ENCODE measurements at places on chromosomes 7 and 10.

GRCh38 chr7:69681181-69681580 is 82.9 kb downstream of the AUTS2 start:
- no peak for DNase-seq

- no peak for DNase-seq
These were observed 52.0 kb downstream of the JAKMIP3 start for GRCh38 chr10:132117636-132118190.

DNA sequence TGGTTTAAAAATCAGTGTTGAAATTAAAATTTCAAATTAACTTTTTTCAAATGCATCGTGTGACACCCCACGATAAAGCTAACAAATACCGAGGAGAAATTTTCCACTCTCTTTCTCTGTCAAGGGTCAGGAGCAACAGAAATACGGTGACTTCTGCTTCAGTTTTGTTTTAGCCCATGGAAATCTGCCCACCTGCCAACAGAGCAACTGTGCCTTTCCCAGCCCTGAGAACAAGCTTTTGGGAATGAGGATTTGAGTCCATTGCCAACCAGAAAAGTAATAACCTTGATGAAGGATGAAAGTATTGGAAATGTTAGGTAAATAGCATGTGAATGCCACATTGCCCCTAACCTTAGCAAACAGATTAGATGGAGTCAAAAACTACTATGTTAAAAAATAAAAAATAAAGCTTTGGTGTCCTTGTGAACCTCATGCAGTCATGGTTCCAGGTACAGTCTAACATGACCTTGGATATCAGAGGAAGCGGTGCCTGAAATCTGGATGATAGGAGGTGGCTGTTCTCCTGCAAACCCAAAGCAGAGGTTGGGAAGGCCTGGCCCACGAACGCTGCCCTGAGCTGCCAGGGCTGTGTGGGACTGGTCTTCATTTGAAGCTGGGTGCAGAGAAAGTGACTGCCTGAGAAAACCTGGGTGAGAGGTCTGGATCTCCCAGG is 296.8 kb downstream of the ELMO1 start:
- no peak for DNase-seq

DNA sequence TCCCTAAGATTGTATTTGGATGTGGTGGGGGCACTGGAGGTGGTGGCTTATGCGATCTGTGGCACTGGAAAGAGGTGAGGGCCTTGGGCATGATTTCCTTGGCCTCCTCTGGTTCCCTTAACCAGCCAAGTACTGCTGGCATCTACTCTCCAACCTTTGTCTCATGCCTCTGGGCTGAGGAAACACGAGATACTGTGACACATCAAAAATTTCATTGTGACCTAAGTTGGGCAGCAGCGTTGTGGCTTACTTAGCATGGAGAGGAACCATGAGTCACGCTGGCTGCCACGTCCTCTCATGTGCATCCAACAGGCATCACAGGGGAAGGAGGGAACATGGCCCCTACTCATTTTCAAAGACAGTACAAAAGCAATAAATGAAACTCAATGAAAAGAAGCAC is 29.7 kb upstream of the GSDME start:
- no peak for DNase-seq

DNA sequence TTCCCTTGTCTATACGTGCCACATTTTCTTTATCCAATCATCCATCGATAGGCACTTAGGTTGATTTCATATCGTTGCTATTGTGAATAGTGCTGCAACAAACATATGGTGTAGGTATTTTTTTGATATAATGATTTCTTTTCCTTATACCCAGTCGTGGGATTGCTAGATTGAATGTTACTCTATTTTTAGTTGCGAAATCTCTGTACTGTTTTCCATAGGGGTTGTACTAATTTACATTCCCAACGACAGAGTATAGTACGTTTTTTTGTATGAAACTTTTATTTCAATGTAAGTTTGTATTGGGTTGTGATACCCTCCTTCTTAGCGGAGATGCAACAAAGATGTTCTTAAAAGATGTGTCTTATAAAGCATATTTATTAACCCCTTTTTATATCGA is 30.0 kb downstream of the AKR1B1 start:
- no peak for DNase-seq

DNA sequence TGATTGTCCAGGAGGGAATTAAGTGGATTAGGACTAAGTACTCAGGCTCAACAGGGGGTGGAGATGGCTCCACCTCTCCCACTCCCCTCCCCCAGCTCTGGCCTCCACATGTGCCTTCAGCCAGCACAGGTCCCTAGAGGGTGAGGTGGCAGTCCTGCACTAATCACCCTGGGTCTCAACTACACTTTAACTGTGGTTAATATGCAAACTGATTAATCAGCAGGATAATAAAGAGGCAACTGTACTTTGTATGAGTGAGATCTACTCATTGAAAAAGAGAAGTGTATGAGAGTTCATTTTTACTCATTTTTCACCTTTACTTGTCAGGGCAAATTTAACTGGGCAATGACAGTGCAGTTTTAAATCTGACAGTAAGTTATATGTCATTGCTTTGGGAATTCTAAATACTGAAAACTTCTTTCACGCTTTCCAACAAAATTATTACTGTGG is 223.8 kb upstream of the CCDC6 start:
- no peak for DNase-seq

DNA sequence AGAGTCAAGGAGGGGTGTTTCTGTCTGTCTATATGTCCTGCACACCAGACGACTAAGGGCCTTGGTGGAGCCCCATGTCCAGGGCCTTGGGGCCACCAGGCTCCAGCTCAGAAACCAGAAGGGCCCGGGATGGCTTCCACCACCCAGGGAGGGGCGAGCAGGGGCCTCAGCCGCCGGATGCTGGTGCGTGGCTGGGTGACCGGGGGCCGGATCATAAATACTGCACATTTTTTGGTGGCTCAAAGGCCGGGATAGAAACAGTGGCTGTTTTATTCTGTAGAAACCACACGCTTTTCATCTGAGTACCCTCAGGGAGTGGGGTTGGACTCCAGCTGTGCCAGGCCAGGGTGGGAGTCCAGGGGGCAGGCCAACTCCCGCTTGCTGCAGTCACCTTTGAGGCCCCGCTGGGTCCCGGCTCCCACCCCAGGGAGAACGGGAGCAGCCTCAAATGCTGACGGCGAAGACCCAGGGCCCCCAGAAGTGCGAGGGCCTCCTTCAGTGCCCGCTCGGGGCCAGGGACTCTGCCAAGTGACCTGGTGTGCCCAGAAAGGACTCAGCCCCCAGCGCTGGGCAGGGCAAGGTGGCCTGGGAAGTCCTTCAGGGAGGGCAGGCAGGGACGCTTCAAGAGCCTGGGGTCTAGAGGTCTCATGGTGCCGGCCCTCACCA is 28.2 kb downstream of the PDGFA start:
- DNase-seq: no peak

DNA sequence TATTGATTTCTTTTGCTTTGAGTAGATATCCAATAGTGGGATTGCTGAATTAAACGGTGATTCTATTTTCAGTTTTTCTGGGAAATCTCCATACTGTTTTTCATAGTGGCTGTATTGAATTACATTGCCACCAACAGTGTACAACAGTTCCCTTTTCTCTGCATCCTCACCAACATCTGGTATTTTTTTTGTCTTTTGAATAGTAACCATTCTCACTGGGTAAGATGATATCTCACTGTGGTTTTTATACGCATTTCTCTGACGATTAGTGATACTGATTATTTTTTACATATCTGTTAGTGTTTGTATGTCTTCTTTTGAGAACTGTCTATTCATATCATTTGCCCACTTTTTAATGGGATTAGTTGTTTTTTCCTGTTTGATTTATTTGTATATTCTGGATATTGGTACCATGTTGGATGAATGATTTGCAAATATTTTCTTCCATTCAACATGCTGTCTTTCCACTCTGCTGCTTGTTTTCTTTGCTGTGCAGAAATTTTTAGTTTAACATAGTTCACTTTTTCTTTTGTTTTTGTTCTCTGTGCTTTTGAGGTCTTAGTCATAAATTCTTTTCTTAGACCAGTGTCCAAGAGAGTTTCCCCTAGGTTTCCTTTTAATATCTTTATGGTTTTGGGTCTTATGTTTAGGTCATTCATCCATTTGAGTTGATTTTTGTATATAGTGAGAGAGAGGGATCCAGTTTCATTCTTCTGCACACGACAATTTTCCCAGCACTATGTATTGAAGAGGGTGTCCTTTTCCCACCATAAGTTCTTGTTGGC is 584.7 kb downstream of the PHTF2 start:
- DNase-seq: no peak

GRCh38 chr7:112020800-112021199 is 185.4 kb downstream of the DOCK4 start:
- no peak for DNase-seq

DNA sequence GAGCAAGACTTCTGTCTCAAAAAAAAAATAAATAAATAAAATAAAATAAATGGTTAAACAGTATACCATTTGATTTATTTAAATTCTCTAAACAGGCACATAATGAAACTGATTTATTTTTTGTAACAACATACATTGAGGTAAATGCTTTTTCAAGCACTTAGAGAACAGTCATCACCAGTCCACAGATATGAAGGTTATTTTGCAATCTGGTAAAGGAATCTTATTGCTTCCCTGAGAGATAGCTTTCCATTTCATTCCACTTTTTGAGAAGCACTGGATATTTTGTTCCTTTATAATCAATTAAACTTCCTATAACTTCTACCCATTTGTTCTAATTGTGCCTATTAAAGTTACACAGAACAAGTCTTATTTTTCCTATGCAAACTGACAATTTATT is 5.2 kb downstream of the CEP55 start:
- DNase-seq: no peak

- DNase-seq: no peak
These were observed 118.3 kb upstream of the KMT2E start for GRCh38 chr7:104895522-104896236.

- peak; percentile 81 for DNase-seq
These were observed 8.7 kb upstream of the BHLHA15 start for GRCh38 chr7:98202367-98203195.

GRCh38 chr7:97851683-97852082 is 20.5 kb downstream of the ASNS start:
- no peak for DNase-seq

GRCh38 chr10:131621784-131622624 is 278.8 kb upstream of the PPP2R2D start:
- DNase-seq: no peak

GRCh38 chr7:37110660-37111424 is 337.8 kb downstream of the ELMO1 start:
- no peak for DNase-seq

DNA sequence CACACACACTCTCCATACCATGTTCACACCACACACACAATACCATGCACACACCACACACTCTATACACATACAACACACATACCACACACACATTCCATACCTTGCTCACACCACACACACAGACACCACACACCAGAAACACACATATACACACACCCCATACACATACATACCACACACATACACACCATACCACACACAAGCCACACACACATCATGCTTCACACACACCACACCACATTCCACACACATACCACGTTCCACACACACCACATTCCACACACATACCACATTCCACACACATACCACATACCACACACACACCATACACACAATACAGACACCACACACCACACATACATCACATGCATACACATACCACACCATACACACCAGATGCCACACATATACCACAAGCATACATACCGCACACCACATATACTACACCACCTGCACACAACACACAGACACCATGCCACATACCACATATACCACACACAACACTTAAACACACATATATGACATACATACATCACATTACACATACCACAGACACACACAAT is 282.7 kb downstream of the POU6F2 start:
- DNase-seq: no peak

DNA sequence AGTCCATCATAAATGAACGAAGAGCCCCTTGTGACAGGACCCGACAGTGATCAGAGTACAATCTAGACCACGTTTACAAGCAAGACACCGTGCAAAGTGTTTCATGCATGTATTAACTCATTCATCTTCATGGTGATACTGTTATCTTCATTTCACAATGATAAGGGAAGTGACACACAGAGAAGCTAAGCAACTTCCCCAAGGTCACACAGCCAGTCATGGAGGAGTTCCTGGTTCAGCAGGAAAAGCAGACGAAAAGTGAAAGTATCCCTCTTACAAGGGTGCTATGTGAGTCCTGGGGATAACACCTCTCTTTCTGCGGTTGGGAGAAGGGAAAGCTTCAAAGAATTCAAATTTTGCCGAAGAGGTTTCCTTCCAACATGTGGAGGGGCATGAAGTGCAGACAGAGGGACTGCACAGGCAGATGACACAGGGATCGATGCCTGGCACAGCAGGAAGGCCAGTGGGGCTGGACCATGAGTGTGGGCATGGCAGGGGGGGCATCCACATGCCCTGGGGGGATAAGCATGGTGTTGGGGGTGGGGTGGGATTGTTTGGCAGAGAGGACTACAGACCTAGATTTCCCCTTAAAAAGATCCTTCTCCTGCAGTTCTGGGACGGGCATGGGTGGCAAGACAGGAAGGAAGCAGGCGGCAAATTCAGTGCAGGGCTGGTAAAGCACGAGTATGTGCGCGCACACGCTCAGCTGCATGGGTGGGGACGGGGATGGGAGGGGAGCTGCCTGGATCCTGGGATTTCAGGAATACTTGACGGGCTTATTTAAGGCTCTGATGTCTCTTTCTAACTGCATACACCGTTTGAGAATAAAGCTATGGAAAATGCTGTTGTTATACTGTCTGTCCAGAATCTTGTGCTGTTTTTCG is 33.5 kb upstream of the DDC start:
- no peak for DNase-seq

- DNase-seq: peak; percentile 45
These were observed 266.7 kb upstream of the PHF14 start for GRCh38 chr7:10706875-10707493.

- DNase-seq: peak; percentile 95
These were observed 26.5 kb downstream of the SCD start for GRCh38 chr10:100373298-100374199.

- DNase-seq: no peak
These were observed 4.8 kb downstream of the PITRM1 start for GRCh38 chr10:3167611-3168330.

DNA sequence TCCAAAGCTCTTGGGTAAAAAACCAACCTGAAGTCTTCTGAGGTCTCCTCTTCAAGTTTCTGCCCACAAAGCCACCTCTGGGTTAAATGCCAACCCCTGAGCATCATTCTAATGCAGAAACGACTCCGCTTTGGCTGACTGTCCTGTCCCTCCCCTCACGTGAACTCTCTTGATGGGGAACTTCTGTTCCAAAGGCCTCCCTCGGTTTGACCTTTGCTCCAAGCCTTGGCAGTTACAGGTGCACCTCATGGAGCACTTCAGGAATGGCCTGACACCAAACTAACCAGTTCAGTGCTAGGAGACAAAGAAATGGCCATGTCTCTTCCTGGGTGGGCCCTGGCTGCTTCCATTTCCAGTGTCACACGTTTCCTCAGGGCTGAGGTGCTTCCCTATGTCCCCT is 20.0 kb downstream of the CAMK2G start:
- DNase-seq: no peak

DNA sequence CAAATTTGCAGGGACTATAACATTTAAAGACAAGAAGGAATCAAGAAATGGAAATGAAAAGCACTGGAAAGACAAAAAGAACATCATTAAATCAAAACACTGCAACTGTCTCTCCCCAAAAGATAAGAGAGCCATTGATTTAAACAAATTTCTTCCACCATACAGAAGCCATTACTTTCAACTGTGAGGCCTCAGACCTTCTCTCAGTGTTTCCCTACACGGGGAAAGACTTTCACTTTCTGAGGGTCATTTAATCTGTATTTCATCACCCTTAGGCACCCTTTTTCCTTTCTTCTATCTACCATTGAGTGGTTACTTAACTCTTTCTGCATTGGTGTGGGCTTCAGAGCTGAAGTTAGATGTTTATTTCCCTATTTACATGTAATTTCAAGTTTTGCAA is 47.5 kb downstream of the CCDC172 start:
- DNase-seq: no peak
